ENCODE measurements at places on chromosomes 5 and 9.

DNA sequence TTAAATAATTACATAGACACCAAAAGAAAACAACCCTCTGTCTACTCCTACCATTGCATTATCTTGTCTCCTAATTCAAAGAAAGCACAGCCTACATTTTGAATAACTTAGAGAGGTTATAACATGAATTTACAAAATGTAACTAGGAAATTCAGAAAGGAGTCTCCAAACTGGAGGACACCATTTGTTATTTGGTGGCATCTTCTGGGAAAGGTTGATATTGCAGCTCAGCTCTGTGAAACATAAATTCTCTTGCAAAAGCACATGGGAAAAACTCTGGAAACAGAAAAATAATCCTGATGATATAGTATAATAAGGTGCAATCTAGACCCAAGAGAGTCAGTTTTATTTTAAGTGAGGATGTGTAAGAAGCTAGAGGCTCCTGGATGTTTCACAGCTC is 215.3 kb downstream of the MLLT3 start:
- no peak for DNase-seq

GRCh38 chr5:106874974-106875373 is 795.8 kb downstream of the EFNA5 start:
- DNase-seq: no peak

GRCh38 chr5:143874312-143874711 is 62.4 kb downstream of the HMHB1 start:
- no peak for DNase-seq

- DNase-seq: no peak
These were observed 52.9 kb downstream of the COMMD10 start for GRCh38 chr5:116137544-116138378.

- DNase-seq: peak; percentile 32
These were observed at the start of gene EFNA5 for GRCh38 chr5:107670932-107671741. EFNA5 (minus strand) TSS chr5:107670937.

DNA sequence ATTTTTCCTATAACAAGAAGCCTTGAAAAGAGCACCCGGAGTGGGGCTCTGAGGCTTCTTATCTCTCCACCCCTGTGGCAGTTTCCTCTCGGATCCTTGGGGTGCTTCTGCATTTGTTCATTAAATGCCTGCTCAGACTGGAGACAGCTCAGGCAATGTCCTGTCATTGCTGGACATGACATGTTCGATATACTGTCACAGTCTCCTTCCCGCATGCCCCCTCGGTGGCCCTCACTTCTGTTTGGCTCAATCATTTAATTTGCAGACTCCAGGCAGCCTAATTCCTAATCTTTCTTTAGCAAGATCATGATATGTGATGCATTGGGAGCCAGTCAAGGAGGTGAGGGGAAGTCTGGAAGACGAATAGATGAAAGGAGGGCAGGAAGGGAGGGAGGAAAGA is 37.5 kb upstream of the CPEB4 start:
- no peak for DNase-seq

GRCh38 chr5:127878174-127878750 is 175.1 kb downstream of the CCDC192 start:
- no peak for DNase-seq

DNA sequence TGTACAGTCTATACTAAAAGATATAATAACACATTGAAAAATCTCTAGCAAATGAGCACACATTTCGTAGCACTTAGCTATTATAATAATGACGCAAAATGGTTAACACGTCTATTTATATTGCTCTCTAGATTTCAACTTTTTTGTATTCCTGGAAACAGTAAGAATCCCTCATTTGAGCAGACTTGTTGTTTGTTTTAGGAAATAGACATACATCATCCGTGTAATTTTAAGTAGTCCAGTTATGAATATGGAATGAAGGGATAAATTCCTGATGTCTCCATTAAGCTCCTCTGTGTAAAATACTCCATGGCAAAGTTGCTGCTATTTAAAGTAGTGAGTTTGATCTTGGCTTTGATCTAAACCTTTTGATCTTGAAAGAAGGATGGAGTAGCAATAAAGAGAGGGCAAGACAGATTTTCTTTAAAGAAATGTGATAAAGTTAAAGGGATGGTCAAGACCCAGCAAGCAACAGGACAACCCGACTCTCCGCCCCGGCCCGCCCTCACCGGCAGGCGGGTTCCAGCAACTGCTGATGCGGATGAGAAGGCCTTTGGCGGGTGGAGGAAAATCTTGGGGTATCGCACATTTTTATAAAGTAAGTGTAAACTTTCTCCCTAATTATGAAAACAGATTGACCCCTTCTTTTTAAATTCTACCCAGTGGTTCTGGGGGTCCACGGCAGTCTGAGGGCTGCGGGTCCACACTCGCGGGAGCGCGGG is 277.4 kb downstream of the AOPEP start:
- DNase-seq: peak; percentile 43

DNA sequence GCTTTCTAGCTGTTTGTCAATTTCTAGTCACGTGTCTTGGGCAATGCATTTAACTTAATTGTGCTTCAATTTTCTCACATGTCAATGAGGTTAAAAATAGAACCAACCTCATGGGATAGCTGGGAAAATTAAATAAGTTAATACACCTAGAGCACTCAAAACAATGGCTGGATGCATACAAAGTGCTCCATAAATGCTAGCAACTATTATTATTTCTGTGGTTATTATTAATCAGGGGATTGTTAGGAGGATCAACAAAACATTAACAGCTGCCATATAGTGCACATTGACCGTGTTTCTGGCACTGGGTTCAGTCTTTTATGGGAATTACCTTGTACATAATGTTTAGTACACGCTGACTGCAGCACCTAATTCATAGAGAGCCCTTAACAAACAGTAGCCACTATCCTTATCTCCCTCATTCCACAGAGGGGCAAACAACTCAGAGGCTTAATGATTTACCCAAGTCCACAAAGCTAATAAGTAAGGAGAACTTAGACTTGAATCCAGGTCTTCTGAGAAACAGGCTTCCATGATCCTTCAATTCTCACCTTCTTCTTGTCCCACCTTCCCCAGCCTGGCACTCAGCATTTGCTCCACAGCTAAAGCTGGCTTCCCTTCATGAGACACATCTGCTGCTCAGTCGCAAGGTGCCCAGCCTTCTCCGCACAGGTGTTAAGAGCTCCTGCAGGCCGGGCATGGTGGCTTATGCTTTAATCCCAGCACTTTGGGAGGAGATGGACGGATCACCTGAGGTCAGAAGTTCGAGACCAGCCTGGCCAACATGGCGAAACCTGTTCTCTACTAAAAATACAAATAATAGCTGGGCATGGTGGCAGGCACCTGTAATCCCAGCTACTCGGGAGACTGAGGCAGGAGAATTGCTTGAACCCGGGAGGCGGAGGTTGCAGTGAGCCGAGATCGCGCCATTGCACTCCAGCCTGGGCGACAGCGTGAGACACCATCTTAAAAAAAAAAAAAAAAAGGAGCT is 137.4 kb upstream of the ABCA1 start:
- DNase-seq: no peak

GRCh38 chr5:160961761-160962160 is 109.8 kb upstream of the ATP10B start:
- DNase-seq: no peak

DNA sequence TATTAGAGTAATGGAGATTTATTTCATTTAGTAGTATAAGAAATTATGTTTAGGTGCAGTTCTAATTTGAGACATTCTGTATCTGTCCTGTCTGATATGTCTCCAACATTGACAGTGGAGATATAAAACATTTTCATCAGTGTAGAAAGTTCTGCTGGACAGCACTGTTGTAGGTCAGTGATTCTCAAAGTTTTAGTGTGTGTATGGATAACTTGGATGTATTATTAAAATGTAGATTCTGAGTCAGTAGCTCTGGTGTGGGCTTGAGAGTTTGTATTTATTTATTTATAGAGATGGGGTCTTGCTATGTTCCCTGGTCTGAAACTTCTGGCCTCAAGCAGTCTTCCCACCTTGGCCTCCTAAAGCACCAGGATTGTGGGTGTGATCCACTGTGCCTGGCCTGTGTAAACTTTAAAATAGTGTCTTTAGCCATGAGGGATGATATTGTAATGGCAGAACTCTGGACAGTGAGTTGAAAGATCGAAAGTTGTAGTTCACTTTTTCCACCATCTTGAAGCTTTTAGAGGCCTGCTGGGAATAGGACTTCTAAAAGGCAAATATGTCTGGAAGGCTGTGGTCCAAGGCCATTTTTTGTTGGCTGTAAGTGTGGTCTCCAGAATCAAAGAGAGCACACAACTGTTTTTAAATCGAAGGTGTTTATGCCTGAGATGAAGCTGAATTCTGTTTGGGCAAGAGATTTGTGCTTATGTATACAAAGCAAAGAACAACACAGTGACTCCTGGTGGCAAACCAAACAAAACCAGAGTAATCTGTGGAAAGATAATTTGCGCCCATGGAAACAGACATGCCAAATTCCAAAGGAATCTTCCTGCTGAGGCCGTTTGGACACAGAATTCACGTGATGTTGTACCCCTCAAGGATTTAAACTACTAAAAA is 12.4 kb downstream of the UBAP1 start:
- no peak for DNase-seq

DNA sequence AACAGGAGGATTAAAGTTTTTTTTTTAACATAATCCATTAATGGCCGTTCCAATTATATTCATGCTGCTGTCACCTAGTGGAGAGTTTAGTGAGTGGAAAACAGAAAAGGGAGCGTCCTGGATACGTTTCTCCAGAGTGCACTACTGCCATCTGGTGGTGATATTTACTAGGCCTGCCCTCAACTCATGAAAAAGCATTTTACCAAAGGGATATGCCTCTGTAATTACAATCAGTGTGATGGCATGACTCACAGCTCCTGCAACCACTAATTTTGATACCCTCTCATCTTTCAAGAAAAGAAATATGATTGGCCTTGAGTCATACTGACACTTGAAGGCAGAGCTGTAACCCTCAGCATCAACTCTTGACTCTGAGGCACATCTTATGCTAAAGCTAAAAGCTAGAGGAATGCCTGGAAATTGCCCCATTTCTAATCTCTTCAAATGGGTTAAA is 20.1 kb downstream of the MINAR2 start:
- DNase-seq: peak; percentile 17

DNA sequence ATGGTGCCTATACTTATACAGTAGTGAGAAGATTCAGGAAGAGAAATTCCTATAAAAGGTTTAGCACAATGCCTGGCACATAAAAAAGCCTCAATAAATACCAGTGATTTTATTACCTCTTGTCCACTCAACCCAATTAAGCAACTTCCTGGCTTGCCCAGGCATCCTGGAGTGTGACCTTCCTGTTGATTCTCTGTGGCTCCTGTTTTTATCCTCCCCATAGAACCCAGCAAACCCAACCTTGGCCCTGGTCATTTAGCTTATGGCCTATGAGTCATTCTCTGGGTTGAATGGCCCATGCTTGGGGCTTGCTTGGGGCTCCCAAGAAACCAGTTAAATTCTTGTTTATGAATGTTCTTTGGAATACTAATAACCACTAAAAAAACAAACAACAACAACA is 21.4 kb upstream of the SPARC start:
- DNase-seq: no peak

- DNase-seq: no peak
These were observed 253.7 kb downstream of the MAT2B start for GRCh38 chr5:163759000-163759704.

DNA sequence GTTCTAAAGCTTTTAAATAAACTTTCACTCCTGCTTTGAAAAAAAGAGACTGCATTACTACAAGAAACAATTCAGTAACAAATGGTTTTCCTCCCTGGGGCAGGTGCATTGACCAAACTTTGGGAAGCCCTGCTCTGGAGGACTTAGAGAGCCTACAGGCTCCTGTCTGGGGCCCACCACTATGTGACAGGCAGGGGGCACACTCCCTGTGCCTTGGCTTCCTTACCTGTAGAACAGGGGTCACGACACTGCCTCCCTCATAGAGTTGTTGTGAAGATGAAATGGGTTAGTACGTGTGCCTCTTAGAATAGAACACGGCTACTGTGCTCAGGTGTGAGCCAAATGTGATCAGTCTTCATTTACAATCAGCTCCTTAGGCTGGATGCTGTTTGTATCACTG is 130.1 kb downstream of the GPBP1 start:
- DNase-seq: no peak

GRCh38 chr5:55675119-55675518 is 37.0 kb downstream of the SLC38A9 start:
- DNase-seq: no peak

- DNase-seq: no peak
These were observed 92.6 kb upstream of the IRX4 start for GRCh38 chr5:1975406-1975715.

DNA sequence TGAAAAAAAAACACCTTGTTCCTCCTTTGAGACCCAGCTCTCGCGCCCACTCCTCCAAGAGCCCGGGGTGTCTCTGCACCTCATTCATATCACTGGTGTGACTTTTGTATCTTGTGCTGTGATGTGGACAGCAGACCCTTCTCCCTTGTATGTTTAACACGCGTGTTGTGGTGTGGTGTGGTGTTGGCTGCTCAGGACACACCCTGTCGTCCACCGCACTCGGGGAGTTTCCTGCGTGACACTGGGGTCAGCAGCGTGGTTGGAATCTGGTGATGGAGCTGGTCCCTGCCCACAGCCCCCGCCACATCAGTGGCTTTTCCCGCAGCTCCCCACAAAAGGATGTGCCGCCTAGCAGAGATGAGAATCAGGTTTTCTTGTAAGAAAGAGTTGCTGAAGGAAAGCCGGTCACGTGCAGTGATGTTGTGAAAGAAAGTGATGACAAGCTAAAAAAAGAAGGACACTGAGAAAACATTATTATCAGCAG is 61.5 kb downstream of the TENT4A start:
- no peak for DNase-seq

GRCh38 chr5:72109625-72110024 is 2.4 kb downstream of the MAP1B start:
- DNase-seq: no peak

DNA sequence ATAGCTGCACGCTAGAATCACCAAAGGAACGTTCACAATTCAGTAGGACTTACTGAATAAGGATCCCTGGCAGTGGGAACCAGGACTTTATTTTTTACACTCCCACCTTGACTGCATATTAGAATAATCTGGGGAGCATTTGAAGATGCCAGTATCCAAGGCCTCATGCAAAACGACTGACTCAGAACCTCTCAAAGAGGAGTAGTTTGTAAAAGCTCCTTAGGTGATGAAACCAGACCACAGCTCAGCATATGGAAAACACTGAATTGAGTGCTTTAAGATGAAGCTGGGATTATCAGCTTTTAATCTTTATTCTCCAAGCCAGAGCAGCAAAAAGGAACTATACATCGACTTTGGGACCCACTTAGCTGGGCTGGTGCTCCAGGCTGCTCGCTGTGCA is 288.3 kb downstream of the MLLT3 start:
- DNase-seq: no peak

GRCh38 chr9:128409978-128410377 is 10.7 kb upstream of the CERCAM start:
- DNase-seq: no peak

- DNase-seq: no peak
These were observed 421 bp downstream of the RUSC2 start for GRCh38 chr9:35490155-35490909.

- no peak for DNase-seq
These were observed 81.1 kb upstream of the GNA14 start for GRCh38 chr9:77729177-77729576.

- no peak for DNase-seq
These were observed 2.8 kb downstream of the SLC6A3 start for GRCh38 chr5:1442222-1443145.

GRCh38 chr9:68683433-68683832 is 21.6 kb upstream of the PIP5K1B start:
- no peak for DNase-seq
